ENCODE measurements at places on chromosomes 6 and 20.
A peak's percentile ranks its signal among the peaks of the same experiment; 100 is the strongest.

DNA sequence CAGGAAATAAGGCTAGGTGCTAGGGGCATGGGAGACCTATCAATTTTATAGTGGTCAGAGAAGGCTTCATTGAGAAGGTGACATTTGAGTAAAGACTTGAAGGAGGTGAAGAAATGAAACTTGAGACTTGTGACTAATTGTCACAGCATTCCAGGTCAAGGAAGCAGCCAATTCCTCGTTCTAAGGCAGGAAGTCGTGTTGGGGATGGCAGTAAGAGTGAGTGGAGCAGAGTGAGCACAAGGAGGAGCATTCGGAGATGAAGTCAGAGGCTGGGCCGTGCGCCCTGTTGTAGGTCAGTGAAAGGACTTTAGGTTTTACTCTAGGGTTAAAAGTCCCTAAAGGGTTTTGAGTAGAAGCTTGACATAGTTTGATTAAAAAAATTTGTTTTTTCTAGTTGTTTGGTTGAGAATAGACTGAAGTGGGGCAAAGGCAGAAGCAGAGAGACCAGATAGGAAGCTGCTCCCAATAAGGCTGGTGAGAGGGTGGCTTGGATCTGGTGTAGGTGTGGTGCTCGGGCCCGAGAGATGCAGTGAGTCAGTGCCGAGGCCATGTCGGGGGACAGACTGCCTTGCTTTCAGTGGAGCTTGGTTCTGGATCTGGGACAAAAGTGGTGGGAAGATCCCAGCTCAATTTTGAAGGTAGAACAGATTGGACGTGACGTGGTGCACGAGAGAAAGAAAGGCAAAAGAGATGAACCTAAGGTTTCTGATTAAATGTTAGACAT is 2.6 kb upstream of the RSPH3 start:
- DNase-seq: no peak

- DNase-seq: no peak
Measured at GRCh38 chr6:13953061-13953705, 28.4 kb downstream of the RNF182 start.

DNA sequence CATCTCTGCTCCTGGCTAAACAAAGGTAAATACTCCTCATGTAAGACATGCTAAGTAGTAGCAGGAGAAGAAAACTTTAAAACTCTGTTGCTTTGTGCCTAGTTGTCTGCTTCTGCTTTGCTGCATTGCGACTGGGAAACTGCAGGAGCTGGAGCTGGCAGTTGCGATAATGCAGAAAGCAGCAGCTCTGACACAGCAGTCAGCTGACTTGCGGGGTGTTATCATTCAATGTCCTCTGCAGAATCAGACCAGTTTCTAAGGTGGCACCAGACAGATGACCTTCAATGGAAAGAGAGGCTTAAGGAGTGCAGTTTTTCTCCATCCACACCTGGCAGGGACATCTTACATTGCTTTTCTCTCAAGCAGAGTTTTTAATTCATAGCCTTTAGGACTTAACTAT is 69.9 kb upstream of the SOX4 start:
- DNase-seq: no peak

DNA sequence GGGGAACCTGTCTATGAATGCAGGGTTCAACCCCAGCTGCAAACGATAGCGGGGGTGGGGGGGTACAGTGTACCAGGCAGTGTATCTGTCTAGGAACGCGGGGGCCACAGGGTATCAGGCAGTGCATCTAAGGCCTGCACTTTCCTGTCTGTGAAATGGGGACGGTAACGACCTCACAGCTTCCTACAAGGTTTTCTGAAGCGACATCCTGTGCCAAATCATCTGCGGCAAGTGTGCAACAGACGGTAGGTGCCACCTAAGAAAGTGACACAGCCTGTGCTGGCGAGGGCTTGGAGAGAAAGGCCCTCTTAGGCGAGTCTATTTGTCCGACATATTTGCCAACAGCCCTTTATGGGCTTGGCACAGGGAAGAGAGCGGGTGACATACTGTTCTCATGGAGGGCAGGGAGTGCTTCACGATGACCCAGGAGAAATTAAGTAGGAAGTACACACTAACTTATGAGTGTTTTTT is 3.8 kb downstream of the DIDO1 start:
- DNase-seq: no peak

DNA sequence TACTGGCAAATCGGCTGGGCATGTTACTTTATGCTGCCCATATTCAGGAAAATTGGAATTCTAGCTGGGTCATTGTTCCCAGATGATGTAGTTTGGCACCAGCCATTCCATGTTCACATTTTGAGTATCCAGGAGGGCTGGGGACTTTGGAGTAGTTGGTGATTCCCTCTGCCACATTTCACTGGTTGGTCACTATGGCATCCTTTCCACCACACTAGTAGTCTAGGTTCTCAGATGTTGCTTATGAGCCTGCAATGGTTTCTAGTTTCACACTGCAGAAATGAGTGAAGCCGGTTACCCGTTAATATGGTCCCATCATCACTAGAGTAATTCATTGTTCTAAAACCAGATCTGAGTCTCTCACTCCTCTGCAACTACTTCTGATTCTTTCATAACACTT is 4.6 kb downstream of the PTPN1 start:
- no peak for DNase-seq

- DNase-seq: no peak
Measured at GRCh38 chr20:38555395-38555794, 25.6 kb upstream of the ADIG start.

- peak; percentile 28 for DNase-seq
Measured at GRCh38 chr20:37417617-37418467, 71.9 kb downstream of the SRC start.

GRCh38 chr6:23106951-23107350 is 537.6 kb downstream of the HDGFL1 start:
- no peak for DNase-seq

- peak; percentile 31 for DNase-seq
Measured at GRCh38 chr6:109454496-109455436, 806 bp downstream of the MICAL1 start.

GRCh38 chr6:170034294-170034693 is 256.6 kb downstream of the DLL1 start:
- DNase-seq: no peak

GRCh38 chr20:63071541-63072181 is 64.9 kb upstream of the BHLHE23 start:
- peak; percentile 4 for DNase-seq

- no peak for DNase-seq
Measured at GRCh38 chr6:110822249-110822648, 7.0 kb upstream of the CDK19 start.

DNA sequence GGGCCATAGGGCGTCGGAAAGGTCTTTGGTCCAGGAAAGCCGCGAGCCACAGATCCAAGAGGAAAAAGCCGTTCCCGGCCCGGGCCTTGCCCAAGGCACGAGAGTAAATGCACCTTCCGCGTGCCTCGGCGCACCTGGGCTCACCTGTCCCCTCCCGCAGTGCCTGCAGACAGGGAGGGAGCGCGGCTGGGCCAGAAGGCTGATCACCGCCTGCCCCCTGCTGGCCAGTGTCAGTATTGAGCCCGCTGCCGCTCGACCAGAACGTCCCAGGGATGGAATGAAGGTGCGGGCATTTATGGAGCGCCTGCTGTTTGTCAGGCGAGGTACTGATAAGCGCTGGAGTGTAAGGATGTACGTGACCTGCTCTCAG is 679 bp upstream of the LPIN3 start:
- peak; percentile 83 for DNase-seq

DNA sequence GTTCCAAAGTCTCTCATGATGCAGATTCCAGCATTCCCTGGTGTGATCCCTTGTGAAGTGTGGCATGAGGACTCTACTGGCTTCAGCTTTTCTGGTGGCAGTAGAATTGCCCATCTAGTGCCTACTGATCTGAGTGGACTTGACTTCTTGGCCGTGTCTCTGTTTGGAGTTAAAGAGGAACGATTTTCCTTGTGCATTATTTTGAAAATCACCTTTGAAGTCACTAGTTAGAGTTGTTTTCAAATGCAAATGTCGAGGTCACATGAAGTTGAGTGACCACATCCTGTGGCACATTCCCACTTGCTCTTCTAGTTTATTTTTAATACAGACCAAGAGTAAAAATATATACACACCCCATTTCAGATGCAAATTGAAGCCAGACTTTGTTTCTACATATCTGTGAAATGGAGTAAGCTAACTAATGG is 270.7 kb upstream of the TAB2 start:
- DNase-seq: no peak

- no peak for DNase-seq
Measured at GRCh38 chr20:58372806-58373205, 16.2 kb upstream of the VAPB start.

DNA sequence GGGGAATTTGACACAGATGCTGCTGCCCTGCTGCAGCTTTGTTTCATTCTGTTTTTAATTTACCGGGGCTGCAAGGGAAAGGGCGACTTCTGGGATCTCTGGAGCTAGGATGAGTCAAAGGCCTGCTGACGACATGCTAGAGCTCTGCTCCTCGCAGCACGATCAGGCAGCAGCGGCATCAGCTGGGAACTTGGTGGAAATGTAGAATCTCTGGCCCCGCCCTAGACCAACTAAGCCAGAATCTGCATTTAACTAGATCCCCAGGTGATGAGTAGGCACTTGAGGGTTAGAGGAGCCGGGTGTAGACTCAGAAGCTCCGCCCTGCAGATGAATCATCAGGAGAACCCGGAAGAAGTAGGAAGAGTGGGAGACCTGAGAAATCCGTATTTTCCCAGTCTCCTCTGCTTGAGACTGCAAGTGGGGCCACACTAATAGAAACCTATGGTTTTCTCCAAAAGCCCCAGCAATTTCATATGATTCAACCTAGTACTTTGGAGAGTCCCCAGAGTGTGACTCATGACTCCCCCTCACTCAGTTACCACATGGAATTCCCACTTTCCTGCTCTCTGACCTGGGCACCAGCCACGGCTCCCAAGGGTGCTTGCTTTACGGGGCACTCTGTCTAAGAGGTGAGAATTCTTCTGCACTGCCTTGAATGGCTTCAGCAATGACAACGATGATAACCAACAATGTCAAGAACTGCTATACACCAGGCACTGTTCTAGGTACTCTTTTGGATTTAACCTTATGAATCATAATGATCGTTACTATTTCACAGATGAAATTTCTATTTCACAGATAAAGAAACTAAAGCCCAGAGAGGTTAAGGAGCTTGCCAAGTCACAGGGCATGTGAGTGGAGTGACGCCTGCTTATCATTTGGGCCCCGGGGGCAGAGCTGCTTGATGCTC is 18.1 kb downstream of the TUBB2B start:
- DNase-seq: peak; percentile 68

- DNase-seq: no peak
Measured at GRCh38 chr6:105443941-105444340, 41.1 kb upstream of the PREP start.

DNA sequence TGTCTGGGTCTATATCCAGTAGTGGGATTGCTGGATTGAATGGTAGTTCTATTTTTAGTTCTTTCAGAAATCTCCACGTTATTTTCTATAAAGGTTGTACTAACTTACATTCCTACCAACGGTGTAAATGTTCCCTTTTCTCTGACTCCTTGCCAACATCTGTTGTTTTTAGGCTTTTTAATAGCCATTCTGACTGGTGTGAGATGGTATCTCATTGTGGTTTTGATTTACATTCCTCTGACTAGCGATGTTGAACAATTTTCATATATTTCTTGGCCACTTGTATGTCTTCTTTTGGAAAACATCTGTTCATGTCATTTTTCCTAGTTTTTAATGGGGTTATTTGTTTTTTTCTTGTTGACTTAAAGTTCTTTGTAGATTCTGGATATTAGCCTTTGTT is 99.3 kb downstream of the BMP2 start:
- DNase-seq: peak; percentile 23

DNA sequence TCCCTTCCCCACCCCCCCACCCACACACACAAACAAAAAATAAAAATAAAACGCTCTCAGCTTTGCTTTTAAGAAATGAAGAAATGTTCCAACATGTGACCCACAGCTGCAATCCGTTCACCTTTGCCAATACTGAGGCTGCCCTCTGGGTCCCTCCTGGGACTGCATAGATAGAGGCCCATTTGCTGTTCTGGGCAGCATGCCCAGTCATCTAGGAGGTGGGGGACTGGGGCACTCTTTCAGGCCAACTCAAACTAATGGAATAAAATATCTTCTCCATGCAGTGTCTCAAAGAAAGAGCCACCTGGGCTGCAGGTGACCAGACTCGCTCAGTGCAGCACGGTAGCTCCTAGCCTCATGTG is 79.9 kb downstream of the SLC22A3 start:
- no peak for DNase-seq

DNA sequence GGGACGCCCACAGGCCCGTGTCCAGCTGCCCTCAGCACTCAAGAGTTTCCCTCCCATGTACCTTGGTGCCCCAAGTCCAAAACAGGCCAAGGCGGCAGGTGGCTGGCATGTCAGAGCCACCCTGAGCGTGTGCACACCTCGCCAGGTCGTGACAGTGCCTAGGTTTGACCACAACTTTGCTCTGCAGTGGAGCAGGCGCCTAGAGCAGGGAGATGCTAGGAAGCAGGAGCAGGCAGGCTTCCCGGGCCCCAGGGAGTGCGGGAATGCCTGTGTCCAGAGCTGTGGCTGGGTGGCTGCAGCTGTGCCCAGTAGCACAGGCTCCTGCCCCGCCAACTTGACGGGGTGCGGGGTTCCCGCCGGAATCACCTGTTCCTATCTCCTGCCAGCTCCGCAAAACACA is 380.8 kb upstream of the IMPG1 start:
- DNase-seq: no peak

- DNase-seq: no peak
Measured at GRCh38 chr6:135300576-135300975, 119.5 kb downstream of the MYB start.

DNA sequence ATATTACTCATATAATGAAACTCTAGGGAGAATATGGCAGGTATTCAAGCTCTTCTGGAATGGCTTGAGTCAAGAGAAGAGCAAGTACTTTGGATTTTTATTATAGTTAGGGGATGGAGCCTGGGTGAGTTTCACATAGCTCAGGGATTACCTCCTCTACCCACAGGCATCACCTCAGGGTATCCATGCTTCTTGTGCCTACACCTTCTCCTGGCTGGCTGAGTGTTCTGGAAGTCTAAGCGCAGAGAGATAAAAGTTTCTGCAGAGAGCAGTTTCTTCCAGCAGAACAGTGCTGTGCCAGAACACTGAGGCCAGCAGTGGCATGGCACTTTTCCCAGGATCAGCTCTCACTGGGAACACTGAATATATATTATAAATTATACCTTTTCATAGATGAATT is 199.7 kb upstream of the KCNQ5 start:
- DNase-seq: no peak

DNA sequence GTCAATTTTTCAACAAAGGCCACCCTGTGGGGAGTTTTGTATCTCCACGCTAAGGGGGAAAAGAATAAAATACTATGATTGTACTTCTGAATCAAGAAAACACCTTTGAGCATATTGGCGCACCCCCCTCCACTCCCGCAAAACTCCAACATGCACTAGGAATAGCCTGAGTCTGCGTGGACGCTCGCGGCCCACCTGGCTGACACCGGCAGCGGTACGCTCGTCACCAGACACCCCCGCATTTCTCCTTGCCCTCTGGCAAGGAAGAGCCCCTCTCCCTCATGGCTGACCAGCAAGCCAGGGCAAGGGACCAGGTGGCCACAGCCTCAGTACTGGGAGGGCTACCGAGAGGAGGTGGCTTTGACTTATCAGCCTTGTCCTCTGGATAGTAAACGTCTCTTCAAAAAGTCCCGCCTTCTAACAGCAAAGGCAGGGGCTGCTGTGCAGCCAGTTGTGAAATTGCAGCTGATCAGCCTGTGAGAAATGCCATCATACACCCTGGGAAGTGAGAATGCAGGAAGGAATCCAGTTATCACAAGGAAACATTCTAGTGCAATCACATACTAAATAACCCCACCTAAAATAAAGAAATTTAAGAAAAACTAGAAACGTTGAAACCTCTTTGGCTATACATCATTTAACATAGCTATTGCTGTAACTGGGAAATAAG is 84.2 kb downstream of the HUS1B start:
- DNase-seq: peak; percentile 14

Data from cardiac muscle cell (in vitro differentiated cells and primary cell).